ENCODE measurements at places on chromosomes 3 and 15.

- DNase-seq = no peak
Observed at GRCh38 chr15:22810853-22811338, 24.5 kb downstream of the NIPA1 start.

DNA sequence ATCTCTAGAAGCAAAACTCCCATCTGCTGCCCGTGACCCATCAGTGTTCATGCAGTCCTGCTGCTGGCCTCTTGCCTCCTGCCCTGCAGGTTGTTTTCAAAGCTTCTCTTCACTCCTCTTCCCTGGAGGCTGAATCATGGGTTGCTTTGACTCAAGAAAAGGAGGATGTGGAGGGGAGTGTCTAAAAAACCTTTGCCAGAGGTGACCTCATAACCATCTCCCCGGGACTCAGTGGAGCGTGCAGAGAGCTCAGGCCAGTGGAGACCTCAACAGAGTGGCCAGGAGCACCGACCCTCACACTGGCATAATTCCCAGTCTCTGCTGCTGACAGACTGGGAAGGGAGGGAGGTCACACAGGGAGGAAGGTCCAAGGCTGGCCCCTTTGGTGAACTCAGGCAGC, 60.9 kb upstream of the ITGA11 start:
- no peak for DNase-seq

- DNase-seq = no peak
Observed at GRCh38 chr15:73655724-73656123, 22.5 kb upstream of the NPTN start.

DNA sequence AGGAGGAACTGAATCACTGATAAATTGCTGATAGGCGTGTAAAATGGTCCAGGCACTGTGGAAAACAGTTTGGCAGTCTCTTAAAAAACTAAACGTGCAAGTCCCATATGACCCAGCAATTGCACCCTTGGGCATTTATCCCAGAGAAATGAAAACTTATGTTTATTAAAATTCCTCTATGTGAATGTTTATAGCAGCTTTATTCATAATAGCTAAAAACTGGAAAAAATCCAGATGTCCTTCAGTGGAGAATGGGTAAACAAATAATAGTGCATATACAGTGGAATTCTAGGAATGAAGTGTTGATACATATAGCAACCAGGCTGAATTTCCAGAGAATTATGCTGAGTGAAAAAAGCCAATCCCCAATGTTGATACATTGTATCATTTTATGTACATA, 482.2 kb upstream of the PDZRN3 start:
- DNase-seq = no peak

DNA sequence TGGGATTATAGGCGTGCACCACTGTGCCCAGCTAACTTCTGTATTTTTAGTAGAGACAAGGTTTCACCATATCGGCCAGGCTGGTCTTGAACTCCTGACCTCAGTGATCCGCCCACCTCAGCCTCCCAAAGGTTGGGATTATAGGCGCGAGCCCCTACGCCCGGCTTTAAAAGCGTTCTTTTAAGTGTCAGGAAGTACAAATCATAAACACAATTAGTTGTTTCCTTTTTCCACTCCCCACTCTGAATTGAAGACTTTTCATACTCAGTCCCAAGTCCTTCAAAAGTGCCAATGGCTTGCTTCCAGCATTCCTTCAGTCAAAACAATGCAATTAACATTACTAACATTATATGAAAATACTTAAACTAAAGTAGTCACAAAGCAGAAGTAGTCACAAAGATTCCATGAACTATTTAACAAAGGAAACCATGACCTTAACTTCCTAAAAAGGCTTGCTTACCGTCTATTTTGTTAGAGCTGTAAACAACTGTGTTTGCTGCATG, 8.1 kb downstream of the WDR82 start:
- DNase-seq = no peak

Measured in activated CD8-positive, alpha-beta memory T cell treated with anti-CD3 and anti-CD28 coated beads for 1 hour (primary cell).